ENCODE measurements at places on chromosomes 1 and 21.

- H3K27me3 ChIP-seq: no peaks in the 10 kb centered on the region
- peaks cover 24% of the 10 kb centered on the region for H3K4me1 ChIP-seq
- peaks cover 20% of the 10 kb centered on the region for H3K36me3 ChIP-seq
- no peak overlapping the region for H3K4me3 ChIP-seq
- H3K27ac ChIP-seq: no peak overlapping the region
Measured at GRCh38 chr1:173295995-173296394, 88.9 kb upstream of the TNFSF4 start.

DNA sequence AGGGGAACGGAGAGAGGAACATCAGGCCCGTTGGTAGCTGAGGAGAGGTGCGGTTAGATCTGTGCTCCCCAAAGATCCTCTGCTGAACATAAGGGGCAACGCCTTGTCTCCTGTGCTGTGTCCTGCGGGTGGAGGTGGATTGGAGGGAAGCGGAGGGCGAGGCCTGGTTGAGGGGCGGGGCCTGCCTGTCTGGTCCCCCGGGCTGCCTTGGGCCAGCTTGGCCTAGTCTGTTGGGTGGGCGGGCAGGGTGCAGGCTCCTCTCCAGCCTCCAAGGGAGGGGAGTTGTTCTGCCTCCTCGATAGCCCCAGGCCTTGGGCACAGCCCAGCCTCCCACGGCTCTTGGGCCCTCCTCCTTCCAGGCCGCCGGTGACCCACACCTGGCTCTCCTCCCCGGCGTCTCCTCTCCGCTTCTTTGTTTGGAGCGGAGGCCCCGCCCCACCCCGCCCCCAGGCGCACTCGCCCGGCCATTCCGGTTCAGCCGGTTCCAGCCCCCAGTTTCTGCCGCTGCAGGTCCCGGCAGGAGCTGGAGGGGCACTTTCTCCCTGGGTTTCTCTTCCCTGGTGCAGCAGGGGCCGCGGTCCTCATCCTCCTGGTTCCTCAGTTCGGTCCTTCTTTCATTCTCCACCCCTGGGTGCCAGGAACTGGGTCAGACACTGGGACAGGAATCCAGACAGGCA is 19.4 kb downstream of the PTPRF start:
- peaks cover 6% of the 10 kb centered on the region for H3K4me1 ChIP-seq
- peaks cover 35% of the 10 kb centered on the region for H3K27me3 ChIP-seq
- no peak for DNase-seq
- H3K4me3 ChIP-seq: peak overlapping the region; percentile 66

DNA sequence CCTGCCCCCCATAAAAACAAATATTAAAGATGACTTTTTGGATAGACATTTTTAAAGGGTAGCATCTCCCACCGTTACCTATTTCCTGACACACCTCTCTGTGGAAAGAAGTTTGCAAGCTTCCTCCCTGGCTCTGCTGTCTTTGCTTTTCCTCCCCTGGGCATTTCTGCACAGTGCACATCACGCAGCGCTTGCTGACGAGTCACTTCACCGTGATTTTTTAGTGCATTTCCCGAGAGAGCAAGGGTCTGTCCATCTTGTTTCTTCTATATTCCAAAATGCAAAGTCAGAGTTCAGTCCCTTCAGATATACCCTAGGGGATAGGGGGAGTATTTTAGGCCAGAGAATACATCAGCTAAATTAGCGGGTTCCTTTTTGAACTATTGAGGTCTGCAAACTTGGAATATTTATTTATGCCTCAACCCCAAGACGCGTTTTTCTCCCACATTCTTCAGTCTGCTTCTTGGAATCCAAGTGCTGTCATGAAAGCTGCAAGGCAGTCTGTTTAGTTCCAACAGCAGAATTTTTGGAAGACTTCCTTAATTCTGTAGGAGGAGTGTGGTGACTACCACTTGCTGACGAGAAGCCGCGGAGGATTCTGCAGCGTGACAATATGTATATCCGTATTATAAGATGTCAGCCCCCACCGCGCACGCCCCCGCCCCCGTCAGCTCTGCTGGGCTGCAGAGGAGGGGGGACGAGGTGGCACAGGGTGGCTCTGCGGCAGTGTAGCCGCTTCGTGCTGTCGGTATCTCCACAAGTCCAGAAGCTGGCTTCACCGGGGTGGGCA is 22.4 kb downstream of the SMYD2 start:
- H3K27ac ChIP-seq: no peak overlapping the region
- peaks cover 11% of the 10 kb centered on the region for H3K36me3 ChIP-seq
- H3K27me3 ChIP-seq: no peaks in the 10 kb centered on the region
- H3K4me1 ChIP-seq: peaks cover 14% of the 10 kb centered on the region

DNA sequence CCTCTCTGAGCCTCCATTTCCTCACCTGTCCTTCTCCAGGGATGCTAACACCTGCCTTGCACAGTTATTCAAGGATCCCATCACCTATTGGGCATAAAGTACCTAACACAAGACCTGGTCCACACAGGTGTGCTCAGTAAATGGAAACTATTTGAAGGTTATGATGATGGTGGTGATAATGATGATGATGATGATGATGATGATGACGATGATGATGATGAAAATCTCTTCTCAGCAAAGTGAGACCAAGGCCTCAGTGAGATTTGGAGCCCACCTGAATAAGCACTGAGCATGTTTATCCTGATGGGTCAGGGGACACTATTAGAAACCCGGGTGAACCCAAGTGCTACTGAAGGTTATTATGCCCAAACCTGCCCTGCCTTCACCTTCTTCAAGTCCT is 100.7 kb downstream of the DMRTA2 start:
- no peak overlapping the region for H3K4me3 ChIP-seq
- H3K4me1 ChIP-seq: no peaks in the 10 kb centered on the region
- DNase-seq: no peak
- H3K27ac ChIP-seq: no peak overlapping the region

- no peaks in the 10 kb centered on the region for H3K27me3 ChIP-seq
- H3K27ac ChIP-seq: no peak overlapping the region
- no peaks in the 10 kb centered on the region for H3K4me1 ChIP-seq
- DNase-seq: no peak
Measured at GRCh38 chr1:219312967-219313366, 139.3 kb downstream of the LYPLAL1 start.

DNA sequence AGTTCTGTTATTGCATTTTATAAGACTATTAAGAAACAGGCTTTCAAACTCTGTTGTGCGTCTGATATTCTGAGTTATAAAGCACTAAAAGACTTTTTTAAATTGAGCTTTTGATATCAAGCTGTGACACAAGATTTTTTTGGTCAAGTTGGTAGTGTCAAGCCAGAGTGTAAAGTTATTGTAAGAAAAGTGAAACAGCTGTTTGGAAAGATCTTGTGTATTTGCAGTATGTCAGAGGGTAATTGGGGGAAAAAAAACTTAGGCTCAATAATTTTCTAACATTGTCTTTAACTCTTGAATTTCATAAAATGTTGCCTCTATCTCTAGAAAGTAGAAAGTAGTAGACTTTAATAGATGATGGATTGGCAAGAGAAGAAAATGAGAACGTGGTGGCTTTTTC is 3.8 kb downstream of the CACYBP start:
- H3K4me3 ChIP-seq: peak overlapping the region; percentile 39
- DNase-seq: no peak
- peak overlapping the region; percentile 27 for H3K27ac ChIP-seq
- peaks cover 24% of the 10 kb centered on the region for H3K4me1 ChIP-seq
- H3K36me3 ChIP-seq: no peaks in the 10 kb centered on the region
- H3K27me3 ChIP-seq: no peaks in the 10 kb centered on the region

DNA sequence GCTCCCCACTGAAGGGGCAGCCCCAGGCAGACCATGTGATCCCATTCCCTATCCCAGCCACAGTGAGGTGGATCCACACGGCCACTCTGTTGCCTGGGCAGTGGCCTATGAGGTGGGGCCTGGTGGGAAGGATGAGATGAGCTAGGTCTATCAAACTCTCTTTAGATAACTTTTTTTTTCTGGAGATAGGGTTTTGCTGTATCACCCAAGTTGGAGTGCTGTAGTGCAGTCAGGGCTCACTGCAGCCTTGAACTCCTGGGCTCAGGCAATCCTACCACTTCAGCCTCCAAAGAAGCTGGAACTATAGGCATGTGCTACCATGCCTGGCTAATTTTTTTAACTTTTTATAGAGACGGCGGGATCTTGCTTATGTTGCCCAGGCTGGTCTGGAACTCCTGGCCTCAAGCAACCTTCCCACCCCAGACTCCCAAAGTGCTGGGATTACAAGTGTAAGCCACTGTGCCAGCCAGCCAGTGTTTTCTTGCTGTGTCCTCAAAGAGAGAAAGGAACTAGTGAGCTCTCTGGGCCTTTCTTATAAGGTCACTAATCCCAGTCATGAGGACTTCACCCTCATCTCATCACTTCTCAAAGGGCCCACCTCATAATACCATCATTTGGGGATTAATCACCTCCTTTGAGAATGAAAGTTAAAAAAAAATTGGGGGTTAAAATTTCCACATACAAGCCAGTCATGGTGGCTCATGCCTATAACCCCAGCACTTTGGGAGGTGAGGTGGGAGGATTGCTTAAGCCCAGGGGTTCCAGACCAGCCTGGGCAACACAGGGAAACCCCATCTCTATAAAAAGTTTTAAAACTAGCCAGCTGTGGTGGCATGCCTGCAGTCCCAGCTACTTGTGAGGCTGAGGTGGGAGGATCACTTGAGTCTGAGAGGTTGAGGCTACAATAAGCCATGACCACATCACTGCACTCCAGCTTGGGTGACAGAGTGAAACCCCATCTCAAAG is 36.6 kb downstream of the H3-3A start:
- peaks cover 10% of the 10 kb centered on the region for H3K27me3 ChIP-seq
- peak overlapping the region; percentile 88 for H3K4me3 ChIP-seq
- H3K36me3 ChIP-seq: no peaks in the 10 kb centered on the region
- DNase-seq: no peak
- no peak overlapping the region for H3K27ac ChIP-seq
- peaks cover 4% of the 10 kb centered on the region for H3K4me1 ChIP-seq

DNA sequence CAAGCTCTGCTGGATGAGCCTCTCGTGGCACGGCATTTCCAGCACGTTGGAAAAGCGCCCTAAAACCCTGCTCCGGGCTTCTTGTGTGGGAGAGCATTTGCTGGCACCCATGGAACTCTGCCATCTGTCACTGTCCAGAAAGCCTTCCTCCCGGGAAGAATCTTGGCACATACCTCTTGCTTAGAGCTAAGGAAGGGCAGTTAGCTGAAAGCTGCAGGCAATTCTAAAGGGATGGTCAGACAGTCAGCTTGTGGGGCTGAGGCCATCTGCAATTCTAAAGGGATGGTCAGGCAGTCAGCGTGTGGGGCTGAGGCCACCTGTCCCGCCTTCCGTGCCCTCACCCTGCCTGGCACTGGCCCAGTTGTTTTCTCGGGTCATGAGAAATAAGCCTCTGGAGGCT is 139.0 kb upstream of the TMEM51 start:
- no peak overlapping the region for H3K27ac ChIP-seq
- H3K4me3 ChIP-seq: no peak overlapping the region
- no peak for DNase-seq
- H3K27me3 ChIP-seq: no peaks in the 10 kb centered on the region

DNA sequence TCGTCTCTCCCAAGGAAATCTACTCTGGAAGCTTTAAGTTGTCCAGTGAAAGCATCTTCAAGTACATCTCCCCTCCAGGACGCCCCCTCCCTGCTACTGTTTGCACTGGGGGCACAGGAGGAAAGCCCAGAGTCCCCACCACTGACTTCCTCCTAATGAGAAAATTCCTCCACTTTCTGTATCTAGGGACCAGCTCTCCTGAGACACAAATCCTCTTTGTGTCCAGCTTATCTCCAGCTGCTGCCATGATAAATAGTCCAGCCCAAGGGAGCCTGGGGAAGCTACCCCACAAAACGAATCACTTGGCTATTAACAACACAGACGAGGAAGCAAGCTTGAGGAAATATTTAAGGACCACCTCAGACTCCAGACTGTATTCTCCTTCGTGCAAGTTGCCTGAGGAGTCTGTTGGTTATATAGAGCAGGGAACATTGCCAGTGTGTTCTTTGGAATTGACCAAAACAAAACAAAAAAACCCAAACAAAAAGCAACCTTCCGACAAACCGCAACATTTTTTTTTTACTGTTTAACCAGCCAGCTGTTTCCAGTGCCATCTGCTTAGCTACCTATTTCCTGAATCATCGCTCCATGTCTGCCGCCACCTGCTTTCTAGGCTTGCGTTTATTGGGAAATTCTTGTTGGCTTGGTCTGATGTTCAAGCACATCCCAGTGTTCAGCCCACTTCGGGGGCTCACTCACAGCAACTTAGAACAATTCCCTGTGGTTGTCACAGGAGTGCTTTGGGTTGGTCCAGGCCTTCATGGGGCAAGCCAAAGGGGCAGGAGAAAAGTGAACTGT is 7.7 kb downstream of the C1orf226 start:
- H3K27ac ChIP-seq: no peak overlapping the region
- DNase-seq: no peak
- peaks cover 11% of the 10 kb centered on the region for H3K4me1 ChIP-seq
- peaks cover 5% of the 10 kb centered on the region for H3K27me3 ChIP-seq
- H3K4me3 ChIP-seq: peak overlapping the region; percentile 24

- H3K4me1 ChIP-seq: no peaks in the 10 kb centered on the region
- H3K27ac ChIP-seq: no peak overlapping the region
- H3K4me3 ChIP-seq: no peak overlapping the region
- H3K27me3 ChIP-seq: peaks cover 8% of the 10 kb centered on the region
Measured at GRCh38 chr21:38853421-38853919, 47.7 kb downstream of the ETS2 start.

- H3K4me3 ChIP-seq: no peak overlapping the region
- H3K27me3 ChIP-seq: peaks cover 32% of the 10 kb centered on the region
- DNase-seq: no peak
- H3K4me1 ChIP-seq: no peaks in the 10 kb centered on the region
- no peak overlapping the region for H3K27ac ChIP-seq
Measured at GRCh38 chr1:178660461-178660860, 64.6 kb upstream of the RALGPS2 start.

GRCh38 chr1:33175865-33176264 is 6.0 kb downstream of the TRIM62 start:
- no peaks in the 10 kb centered on the region for H3K27me3 ChIP-seq
- no peak overlapping the region for H3K4me3 ChIP-seq
- peaks cover 22% of the 10 kb centered on the region for H3K36me3 ChIP-seq
- no peak for DNase-seq
- peaks cover 29% of the 10 kb centered on the region for H3K4me1 ChIP-seq

DNA sequence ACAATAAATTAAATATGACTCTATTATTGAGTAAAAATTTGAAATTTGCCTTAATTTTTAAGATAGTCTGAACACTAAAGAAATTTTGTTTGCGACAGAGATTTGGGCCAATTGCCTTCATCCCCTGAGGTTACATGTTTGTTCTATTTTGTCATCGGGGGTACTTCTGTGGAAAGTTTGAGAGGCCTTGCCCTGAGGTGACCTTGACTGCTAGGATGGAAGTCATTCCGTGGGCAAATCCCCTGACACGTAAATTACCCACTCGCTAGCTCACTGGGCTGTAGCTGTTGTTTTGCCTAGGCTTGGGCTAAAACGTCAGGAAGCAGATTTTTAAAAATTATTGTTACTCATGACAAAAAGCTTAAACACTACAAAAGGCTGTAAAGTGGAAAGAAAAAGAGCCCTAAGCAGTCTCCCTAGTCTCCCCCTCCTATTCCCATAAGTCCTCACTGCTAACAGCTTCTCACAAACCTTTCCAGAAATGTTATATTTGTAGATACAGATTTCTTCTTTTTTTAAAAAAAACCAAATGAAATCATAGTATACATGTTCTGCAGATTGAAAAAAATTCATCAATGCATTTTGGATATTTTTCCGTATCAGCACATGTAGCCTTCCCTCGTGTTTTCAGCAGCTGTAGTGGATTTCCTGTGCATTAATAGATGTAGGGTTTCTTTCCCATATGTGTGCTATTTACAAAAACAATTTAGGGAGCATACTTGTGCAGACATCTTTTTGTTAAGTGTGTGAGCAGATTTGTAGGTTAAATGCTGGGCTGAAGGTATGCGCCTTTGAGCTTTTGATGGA is 142.7 kb downstream of the MRPS6 start:
- no peak overlapping the region for H3K27ac ChIP-seq
- H3K36me3 ChIP-seq: peaks cover 6% of the 10 kb centered on the region
- no peak for DNase-seq
- no peak overlapping the region for H3K4me3 ChIP-seq
